ENCODE measurements at places on chromosomes 5 and 9.

DNA sequence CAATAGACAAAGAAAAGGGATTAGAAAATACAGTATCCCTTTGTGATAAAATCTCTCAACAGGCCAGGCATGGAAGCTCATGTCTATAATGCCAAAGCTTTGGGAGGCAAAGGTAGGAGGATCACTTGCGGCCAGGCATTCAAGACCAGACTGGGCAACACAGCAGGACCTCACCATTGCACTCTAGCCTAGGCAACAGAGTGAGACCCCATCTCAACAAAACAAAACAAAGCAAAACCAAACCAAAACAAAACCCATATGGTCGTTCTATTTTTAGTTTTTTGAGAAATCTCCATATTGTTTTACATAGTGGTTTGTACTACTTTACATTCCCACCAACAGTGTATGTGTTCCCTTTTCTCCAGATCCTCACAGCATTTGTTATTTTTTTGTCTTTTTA, 193.0 kb downstream of the KIAA0825 start:
- no peak for DNase-seq

DNA sequence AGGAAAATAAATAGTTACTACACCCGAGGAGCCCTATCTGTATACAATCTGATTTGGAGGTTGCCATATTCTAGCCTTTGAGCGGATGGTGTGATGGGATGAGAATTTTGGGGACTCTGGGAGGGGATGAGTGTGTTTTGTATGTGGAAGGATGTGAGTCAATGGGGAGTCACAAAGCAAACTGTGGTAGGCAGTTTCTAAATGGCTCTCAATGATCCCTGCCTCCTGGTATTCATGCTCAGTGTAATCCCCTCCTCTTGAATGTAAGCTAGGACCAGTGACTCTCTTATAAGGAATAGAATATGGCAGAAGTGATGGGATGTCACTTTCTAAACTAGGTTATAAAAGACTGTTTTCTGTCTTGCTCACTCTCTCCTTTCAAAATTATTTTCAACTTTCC, 205.7 kb upstream of the RIOK2 start:
- no peak for DNase-seq

- no peak for DNase-seq
Observed at GRCh38 chr9:126507318-126508109, 106.2 kb upstream of the LMX1B start.

- no peak for DNase-seq
Observed at GRCh38 chr5:153866176-153866575, 172.5 kb downstream of the FAM114A2 start.

- DNase-seq = no peak
Observed at GRCh38 chr5:122144236-122144635, 14.9 kb downstream of the ZNF474 start.

- no peak for DNase-seq
Observed at GRCh38 chr5:37557734-37558293, 178.7 kb downstream of the WDR70 start.

- no peak for DNase-seq
Observed at GRCh38 chr5:65271906-65272305, 209.8 kb downstream of the ADAMTS6 start.

DNA sequence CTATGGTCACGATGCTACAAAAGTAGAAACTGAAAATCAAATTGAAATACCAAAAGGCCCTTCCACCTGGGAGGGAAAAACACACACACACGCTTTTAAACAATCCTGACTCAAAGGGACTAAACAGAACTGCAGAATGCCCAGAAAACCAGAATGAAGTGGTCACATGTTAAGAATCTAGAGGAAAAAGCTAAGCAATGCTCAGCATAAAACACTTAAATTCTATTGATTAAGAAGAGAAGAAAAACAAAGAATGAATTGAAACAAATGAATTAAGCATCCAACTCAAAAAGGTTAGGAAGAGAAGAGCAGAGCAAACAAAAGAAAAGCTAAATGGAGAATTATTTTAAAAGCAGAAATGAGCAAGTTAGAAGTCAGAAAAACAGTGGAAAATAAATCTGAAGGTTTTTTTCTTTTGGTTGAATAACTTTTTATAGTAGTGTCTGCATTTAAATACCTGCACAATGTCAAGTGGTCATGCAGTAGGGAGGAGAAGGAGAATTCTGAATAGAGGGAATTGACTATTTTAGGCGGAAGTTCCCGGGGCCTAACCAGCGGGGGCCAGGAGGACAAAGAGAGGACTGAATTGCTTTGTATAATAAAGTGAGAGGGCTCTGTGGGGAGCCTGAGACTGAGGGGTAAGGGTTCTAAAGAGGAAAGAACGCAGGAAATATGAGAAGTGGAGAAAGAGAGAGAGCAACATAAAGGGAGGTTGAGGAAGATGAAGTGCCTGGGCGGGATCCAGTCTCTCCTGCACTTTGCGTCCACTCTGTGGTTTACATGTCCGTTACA, 146.8 kb downstream of the ATPSCKMT start:
- DNase-seq = no peak

- no peak for DNase-seq
Observed at GRCh38 chr9:8262625-8263622, 463.3 kb upstream of the DMAC1 start.

DNA sequence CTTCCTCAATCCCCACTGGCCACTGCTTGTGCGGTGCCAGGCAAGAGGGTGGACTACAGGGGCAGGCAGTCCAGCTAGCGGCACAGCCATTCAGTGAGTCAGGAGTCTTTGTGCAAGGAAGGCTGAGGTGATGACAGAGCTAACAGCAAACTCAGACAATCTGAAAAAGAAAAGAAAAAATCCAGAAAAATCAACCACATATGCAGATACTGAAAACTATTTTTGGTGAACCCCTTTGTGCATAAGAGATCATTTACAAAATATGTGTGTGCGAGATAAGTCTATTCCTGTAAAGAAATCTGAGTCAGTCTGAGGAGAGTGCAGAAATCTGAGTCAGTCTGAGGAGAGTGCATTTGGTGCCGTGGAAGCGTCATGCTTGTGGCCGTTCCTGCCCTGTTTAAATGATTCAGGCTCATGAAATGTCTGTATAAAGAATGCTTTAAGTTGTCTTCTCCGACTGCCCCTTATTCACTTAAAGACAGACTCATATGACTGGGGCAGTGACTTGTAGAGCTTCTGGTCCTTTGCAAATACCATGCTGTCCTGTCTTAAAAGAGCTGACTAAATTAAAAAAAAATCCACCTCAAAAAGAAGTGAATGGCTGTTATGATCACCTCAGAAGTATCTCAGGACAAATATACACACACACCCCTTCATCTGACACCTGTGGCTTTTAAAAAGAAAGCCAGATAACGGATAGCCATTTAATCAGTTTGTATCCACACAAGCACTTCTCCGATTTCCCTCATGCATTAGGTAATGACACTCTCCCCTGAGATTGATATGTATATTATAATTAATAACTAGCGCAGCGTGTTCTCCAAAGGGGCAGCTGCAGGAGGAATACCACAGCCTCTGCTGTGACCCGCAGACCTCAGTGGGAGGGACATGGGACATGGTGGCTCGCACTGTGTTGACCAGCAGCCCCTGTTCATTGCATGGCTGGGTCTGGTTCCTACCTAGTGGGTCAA, 47.3 kb downstream of the TRIO start:
- no peak for DNase-seq

- peak; percentile 31 for DNase-seq
Observed at GRCh38 chr5:8366266-8366665, 497.3 kb downstream of the MTRR start.

- no peak for DNase-seq
Observed at GRCh38 chr9:75914002-75914401, 23.5 kb downstream of the PCSK5 start.

GRCh38 chr5:120692325-120692724, 228.2 kb downstream of the PRR16 start:
- no peak for DNase-seq

GRCh38 chr5:138029944-138030343, 2.9 kb downstream of the FAM13B start:
- DNase-seq = no peak

DNA sequence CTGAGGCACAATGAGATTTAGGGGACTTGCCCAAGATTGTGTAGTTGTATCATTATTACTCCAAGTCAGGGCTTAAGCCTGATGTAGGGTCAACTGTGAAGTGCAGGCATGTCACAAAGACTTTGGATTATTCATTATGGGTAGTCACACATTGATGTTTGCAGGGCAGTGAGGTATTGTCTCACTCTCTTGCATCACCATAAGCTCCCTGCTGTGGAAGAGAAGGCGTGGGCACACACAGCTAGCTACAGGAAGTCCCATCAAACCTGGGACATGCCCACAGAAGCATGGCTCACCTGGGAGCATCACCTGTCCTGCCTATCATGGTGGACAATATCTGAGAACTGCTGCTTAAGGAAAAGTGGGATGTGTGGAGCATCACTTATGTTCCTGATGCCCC, 42.1 kb downstream of the TMOD1 start:
- no peak for DNase-seq

GRCh38 chr5:80713631-80714030, 58.8 kb upstream of the DHFR start:
- DNase-seq = no peak

DNA sequence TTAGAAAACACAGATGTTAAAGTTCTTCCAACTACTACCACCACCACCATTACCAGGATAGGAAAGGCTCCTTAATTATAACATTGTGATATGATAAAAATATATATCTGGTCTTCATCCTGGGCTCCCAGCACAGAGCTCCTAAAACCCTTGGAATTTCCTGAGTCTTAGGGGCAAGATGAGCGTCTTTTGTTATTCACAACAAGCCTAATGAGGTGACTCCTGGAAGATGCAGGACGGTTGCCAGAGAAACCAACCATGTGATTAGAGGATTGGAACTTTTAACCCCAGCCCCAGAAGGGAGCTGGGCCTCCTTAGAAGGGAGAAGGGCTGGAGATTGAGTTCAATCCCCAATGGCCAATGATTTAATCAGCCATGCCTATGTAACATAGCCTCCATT, 148.0 kb upstream of the ADRA1B start:
- DNase-seq = no peak

GRCh38 chr5:80755626-80756025, 100.8 kb upstream of the DHFR start:
- DNase-seq = peak; percentile 70

GRCh38 chr5:172984244-172984953, 828 bp downstream of the ATP6V0E1 start:
- DNase-seq = peak; percentile 83

DNA sequence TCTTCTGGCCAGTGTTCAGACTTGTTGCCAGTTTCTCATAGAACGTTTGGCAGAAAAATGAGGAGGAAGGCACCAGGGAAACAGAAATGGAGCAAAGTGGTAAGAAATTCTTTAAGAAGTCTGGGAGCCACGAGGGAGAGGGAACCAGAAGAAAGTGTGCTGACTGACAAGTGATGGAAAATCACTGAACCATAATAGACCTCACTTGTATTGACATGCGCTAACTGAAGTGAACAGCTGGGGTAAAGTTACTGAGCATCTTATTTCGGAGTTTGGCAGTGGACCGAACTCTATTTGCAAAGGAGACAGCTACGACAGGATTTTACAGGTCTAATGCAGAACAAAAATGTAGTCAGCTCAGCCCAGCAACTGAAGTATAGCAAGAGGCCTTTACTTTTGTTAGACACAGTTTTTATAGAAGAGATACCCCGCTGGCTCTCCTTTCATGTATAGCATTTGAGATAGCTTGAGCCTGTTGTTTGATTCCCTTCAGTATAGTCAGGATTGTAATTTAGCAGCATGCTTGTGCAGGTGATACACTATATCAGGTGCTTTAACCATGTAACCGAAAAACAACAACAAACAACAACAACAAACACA, 53.6 kb downstream of the HMHB1 start:
- peak; percentile 68 for DNase-seq

- DNase-seq = peak; percentile 52
Observed at GRCh38 chr5:9545992-9546851, at the start of gene SEMA5A. Gene SEMA5A (minus strand): TSS chr5:9546075. CDS start chr5:9379946, 166,129 bp downstream.

DNA sequence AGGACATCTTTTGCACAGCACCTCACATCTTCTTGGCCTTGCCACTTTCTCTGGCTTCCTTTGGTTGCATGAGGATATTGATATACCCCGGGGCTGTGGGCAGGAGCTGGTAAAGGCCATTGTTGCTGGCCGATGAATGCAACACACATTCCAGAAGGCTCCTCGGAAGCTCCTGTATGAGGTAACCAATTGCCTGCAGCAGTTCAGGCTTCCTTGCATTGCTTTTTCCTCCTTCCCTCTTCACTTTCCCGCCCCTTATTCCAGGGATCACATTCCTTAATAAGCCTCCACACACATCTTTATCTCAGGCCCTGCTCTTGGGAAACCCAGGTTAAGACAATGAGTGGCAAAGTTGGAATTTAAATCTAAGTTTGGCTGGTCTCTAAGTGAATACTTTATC, 505.4 kb upstream of the CLINT1 start:
- no peak for DNase-seq

GRCh38 chr5:54537725-54538124, 20.2 kb downstream of the SNX18 start:
- DNase-seq = no peak

DNA sequence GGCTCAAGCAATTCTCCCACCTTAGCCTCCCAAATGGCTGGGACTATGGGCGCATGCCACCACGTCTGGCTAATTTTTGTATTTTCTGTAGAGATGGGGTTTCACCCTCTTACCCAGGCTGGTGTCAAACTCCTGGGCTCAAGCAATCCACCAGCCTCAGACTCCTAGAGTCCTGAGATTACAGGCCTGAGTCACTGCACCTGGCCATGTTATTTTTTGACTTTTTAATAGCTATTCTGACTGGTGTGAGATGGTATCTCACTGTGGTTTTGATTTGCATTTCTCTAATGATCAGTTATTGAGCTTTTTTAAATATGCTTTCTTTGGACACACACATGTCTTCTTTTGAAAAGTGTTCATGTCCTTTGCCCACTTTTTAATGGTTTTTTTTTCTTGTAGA, 38.2 kb downstream of the FBXW2 start:
- no peak for DNase-seq

- DNase-seq = no peak
Observed at GRCh38 chr9:33140401-33141360, 26.5 kb downstream of the B4GALT1 start.

DNA sequence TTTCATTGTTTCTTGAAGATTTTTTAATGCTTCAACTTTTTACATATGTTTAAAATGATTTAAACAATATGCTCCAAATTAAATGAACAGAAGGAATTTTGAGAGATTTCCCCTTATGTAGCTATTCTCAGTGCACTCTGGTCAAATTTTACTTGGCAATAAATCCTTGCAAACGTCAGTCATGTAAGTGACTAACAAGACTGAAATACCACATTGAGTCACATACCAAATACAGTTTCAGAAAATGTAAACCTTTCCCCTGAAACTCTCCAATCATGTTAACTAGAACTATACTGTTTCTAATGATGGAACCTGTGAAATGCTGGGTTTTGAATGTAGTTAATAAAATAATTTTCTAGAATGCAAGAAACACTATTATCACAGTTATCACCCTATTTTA, 29.6 kb downstream of the SAR1B start:
- no peak for DNase-seq

GRCh38 chr5:17441351-17441750, 56.7 kb upstream of the TAF11L2 start:
- no peak for DNase-seq

GRCh38 chr5:35488791-35489190, 128.9 kb upstream of the SPEF2 start:
- no peak for DNase-seq

DNA sequence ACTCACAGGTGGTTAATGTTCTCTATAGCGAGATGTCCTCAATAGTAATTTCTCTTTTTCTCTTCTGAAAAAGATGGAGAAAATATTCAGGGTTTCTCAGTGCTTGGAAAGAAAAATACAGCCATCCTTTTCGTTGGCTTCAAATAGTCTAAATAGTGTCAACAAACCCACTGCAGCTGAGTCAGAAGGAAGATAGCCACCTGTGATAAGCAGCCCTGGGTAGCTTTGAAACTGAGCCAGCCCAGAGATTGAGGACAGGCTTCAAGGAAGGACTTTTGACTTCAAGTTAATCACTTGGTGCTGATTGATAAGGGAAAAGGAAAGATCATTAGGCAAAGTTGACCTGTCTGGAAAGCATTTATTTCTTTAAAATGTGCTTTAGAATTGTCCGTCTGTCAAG, 78.7 kb upstream of the TYRP1 start:
- no peak for DNase-seq

Measured in brain (organoid and tissue), 16 donors.